ENCODE measurements at places on chromosomes 5 and 9. TPM values are rescaled to one million over a fixed set of nuclear protein-coding genes. Genes with fewer than 3 reads are reported as not detected.

SEMA4D gene
- total RNA-seq = 0.91 TPM

SPINK13 gene
- total RNA-seq = not detected

NUP188 gene
- 30.1 TPM for total RNA-seq

GRXCR2 gene
- not detected for total RNA-seq

IRX1 gene
- total RNA-seq = 1.7 TPM

ZNF879 gene
- 2.1 TPM for total RNA-seq

POC5 gene
- 12.0 TPM for total RNA-seq

LVRN gene
- not detected for total RNA-seq

MOB3B gene
- total RNA-seq = 3.8 TPM

PELO gene
- total RNA-seq = 16.0 TPM

BRD8 gene
- total RNA-seq = 68.6 TPM

CD14 gene
- 0.26 TPM for total RNA-seq

IRX4 gene
- not detected for total RNA-seq

CCDC192 gene
- total RNA-seq = not detected

IGFBPL1 gene
- total RNA-seq = not detected

FLT4 gene
- total RNA-seq = 1.9 TPM

GPX8 gene
- 119 TPM for total RNA-seq
